ENCODE measurements at places on chromosomes 6 and 20. TPM values are rescaled to one million over a fixed set of nuclear protein-coding genes. Genes with fewer than 3 reads are reported as not detected.
A peak's percentile ranks its signal among the peaks of the same experiment; 100 is the strongest.

LCA5 gene
- 0.68 TPM for total RNA-seq

NSFL1C gene
- 70.1 TPM for total RNA-seq

SYCP2L gene
- 0.71 TPM for total RNA-seq

GRCh38 chr6:25250878-25251277 is 28.3 kb upstream of the CARMIL1 start:
- peak; percentile 48 for DNase-seq

DNA sequence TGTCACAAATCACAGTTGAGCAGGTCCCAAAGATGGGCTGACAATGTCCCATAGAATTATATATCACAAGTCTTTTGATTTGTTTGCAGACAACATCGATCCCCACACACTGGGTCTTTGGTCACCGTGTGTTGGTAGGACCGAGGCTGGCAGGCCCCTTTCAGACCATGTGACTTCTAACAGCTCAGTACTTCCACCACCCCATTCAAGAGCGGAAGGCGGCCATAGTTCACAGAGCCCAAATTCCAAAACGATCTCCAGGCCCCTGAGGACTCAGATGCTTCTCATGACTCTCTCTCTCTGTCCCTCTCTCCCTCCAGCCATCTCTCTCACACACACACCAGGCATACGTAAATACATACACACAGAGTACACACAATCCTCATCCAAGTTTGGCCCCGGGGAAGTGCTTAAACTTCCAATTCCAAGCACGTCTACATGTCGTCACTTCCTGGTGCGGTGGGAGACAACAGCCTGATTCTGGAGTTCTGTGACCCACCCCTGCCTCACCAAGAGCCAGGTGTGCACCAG is 155.9 kb upstream of the INSM1 start:
- no peak for DNase-seq

GRCh38 chr20:59010995-59011873 is 4.2 kb upstream of the CTSZ start:
- peak; percentile 37 for DNase-seq

- no peak for DNase-seq
Measured at GRCh38 chr6:112683926-112684325, 336.8 kb downstream of the RFPL4B start.

DNA sequence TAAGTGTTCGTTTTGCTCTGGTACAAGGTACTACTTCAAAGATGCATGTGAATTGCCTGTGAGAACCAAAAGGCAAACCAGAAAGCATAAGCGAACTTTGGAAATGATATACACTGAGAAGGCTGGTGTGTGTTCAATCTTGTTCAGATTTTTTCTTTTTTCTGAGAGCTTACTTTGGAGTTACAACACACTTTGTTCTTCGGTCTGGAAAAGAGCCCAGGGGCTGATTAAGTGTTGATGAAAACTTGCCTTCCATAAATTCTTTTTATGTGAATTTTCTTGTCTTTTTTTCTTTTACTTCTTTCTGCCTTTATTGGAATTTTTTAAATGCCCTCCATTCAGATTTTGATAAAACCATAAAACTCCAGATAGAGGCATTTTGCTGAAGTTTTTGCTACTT is 395.1 kb upstream of the SASH1 start:
- no peak for DNase-seq

DNA sequence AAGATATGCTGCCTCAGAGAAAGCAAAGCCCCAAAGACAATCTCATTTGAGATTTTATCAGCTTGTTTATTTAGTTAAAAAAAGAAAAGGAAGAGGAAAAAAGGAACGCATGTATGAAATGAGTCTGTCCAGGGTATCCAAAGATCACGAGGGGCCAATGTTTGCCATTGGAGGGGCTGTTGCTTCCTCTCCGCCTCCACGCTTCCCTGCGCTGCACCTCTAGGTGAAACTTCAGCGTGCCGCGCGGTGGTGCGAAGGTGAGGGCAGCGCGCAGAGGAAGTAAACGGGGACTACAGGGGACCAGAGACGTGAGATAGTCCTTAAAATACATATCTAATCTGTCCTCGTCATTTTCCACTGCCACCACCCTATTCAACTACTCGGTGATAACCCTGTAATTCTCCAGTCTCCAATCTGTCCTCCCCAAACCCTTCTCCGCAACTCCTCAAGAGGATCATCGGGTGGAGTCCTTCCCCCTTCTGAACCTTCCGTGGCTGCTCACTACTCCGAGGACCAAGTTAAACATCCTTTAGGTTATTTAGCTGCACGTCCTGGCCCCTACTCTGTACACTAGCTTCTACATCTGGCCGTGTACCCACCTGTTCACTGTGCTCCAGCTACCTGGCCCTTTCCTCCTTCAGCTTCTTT is 1.1 kb upstream of the DCBLD1 start:
- DNase-seq: peak; percentile 6

DNA sequence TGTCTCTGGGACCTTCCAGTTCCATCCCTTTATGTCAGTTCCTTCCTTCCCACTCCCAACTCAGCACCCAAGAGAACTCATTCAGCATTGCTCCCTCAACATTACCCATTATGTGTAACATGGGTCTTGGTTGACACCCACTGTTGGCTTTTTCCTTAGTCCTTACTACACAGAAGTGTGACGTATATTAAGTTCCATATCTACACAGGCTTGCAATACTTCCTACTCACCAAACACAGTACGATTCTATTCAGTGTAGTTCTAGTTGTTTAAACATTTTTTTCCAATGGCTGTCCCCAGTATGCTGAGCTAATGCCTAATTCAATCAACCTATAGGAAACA is 37.7 kb downstream of the ARHGAP18 start:
- no peak for DNase-seq

GRCh38 chr6:158662607-158662953 is 12.7 kb downstream of the SYTL3 start:
- DNase-seq: no peak

DNA sequence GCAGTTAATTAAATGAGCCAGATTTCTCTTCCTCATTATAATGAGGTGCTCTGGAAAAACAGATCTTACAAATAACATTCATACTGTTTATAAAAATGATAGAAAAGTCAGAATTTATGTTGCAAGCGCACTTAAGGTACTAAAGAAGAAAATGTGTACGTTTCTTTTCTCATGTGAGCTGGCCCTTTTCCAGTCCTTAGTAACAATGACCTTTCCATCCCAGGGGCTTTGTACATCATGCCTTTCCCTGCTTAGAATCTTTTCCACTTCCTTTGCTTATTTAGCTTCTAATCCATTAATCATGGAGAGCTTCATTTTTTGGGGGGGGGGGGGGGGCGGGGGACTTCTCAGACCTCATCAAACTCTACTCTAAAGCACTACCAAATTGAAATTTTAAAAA is 4.8 kb downstream of the FBXO5 start:
- no peak for DNase-seq

DNA sequence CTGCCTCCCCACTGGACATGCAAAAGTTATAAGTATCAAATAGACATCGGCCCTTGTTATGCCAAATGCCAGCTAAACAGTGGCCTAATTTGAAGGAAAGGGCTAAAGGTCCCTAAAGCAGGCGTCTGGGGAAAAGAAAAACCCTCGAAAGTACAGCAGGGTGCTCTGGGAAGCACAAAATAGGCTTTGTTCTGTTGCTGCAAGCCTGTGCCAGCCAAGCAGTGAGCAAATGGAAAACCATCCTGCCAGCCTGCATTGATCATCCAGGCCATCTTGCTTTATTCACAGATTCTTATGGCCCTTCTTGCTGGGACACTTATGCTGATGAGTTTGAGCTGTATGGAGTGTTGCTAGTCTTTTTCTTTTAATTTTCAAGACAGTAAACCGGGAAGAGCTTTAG is 62.2 kb upstream of the PLEKHG1 start:
- DNase-seq: no peak

Data from activated naive CD4-positive, alpha-beta T cell treated with anti-CD3 and anti-CD28 coated beads, Interleukin-2, amount 50 U/mL, for 72 hours (primary cell).